ENCODE measurements at places on chromosomes 3 and 15.

GRCh38 chr3:184637705-184638104 is 74.2 kb downstream of the MAGEF1 start:
- DNase-seq = no peak

GRCh38 chr15:43250785-43251184 is 15.9 kb downstream of the TGM5 start:
- no peak for DNase-seq

GRCh38 chr3:192645437-192645836 is 81.9 kb downstream of the FGF12 start:
- DNase-seq = no peak

DNA sequence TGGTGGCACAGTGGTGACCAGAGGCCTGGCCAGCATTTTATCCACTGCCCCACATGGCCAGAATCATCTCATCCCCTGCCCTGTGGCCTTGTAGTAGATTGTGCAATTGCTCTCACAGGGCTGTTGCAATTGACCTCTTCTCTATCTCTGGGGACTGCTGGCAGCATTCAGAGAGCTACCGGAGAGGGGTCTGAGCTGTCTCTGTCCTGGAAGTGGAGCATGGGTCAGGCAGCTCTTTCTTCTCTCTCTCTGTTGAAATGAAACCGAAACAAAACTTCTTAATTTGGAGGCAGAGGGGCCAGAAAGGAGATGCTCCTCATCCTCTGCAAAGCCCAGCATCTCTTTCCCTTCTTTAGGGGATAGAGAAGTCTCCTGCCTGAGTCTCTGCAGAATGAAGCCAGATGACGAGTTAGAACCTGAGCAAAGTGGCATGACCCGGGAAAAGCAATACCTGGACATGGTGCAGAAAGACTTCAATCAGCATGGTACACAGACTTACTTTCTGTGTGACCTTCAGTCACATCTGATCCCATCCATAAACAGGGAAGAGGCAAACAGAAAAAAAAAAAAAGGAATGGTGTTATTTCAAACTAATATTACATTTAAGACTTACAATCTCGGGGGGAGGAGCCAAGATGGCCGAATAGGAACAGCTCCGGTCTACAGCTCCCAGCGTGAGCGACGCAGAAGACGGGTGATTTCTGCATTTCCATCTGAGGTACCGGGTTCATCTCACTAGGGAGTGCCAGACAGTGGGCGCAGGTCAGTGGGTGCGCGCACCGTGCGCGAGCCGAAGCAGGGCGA is 144.5 kb upstream of the BCL6 start:
- DNase-seq = peak; percentile 52

DNA sequence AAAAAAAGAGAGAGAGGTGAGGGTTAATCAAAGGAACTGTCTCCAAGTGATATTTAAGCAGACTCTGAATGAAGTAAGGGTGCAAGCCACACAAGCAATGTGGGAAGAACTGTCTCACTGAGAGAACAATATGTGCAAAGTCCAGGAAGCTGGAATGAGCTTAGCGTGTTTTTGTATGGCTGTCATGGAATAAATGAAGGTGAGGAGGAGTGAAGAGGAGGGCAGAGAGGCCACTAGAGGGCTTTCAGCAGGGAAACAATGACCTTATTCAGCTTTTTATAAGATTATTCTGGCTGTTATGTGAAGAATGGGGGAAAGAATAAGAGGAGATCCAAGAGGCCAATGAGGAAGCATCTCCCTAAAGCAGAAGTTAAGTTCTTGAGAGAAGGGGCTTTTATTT is 86.9 kb upstream of the COL8A1 start:
- DNase-seq = no peak

DNA sequence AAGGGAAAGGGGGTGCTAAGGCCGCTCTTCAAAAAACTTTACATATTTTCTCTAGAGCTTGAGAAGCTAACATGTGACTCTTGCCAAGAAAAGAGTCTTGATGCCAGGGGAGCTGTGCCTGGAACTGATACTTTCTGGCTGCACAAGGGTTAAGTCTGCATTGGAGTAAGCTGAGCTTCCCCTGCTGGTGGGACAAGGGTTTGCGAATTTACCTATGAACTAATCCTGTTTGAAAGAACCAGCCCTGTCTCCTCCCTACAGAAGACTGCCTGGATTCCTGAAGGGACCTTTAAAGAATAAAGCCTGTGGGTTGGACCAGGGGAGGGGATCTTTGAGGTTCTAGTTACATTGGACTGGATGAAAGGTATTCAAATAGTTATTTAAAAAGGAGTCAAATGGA is 58.3 kb upstream of the EPHA3 start:
- peak; percentile 8 for DNase-seq

GRCh38 chr15:87976552-87976951 is 280.0 kb downstream of the NTRK3 start:
- DNase-seq = no peak

DNA sequence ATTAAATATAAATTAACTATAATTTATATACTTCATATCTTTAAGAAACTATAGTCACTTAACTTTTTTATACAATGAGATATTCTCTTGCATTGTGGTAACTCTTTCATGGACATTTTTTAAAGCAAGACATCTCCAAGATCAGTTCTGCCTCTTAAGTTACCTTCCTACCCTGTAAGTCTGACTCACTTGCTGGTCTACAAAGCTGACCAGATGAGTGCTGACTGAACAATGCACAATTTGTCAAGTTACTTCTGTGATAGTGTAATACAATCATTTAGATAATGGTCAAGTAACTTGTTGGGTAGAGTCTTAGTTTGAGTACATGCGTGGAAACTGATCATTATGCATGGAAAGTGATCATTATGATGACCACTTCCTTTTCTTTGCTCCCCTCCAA is 145.9 kb downstream of the MEIS2 start:
- no peak for DNase-seq

DNA sequence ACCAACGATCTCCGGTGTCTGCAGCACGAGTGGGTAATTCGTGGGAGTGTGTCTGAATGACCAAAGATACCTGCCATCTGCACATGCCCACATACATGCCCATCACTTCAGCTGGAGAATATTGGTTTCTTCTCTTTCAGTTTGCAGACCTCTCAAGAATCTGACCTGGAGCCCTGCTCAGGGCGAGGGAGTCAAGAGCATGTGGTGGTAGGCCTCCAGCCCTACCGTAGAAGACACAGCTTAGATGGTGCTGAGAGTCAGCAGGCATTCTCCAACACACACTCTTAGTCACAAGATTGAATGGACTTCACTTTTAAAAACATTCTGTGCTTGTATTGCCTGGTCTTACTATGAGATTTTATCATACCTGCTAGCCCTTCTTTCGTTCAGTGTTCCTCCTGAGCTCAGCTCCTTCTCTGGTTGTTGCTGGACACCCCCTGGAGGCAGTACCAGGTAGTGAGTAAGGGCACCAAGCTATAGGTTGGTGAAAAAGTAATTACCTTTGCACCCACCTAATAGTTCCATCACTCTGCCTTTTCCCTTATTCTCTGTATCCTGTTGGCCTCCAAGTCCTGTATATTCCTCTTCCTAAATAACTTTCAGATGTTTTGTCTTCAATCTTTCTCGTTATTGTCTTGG is 252.0 kb downstream of the CACNA2D3 start:
- DNase-seq = no peak

DNA sequence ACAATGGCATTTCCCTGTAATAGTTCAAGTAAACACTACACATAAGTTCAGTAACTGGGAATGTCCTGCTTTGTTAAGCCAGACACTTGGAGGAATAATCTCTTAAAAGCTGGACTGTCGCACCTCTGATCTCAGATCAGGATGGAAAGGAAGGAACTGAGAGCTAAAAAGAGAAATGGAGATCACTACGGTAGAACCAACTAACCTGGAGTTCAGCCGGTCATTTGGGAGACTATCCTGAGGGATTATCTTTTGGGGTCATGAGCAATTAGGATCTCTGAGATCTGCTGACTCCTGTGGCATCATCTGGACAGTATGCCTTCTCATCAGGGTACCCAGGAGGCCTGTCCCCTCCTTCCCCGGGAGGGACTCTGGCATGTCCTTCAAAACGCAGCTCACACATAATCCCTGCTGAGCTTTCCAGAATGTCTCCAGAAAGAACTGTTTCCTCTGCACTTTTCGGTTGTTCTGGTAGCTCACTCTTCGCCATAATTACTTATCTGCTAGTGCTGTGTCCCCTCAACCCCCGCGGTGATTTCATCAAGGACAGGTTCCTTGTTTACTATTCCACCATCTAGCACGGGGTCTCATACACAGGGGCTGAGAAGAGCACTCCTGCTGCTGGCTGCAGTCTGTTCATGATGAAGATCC is 115.6 kb downstream of the SENP2 start:
- no peak for DNase-seq
